Neural progenitor cell (in vitro differentiated cells): ENCODE measurements at places on chromosomes 5 and 9.

DNA sequence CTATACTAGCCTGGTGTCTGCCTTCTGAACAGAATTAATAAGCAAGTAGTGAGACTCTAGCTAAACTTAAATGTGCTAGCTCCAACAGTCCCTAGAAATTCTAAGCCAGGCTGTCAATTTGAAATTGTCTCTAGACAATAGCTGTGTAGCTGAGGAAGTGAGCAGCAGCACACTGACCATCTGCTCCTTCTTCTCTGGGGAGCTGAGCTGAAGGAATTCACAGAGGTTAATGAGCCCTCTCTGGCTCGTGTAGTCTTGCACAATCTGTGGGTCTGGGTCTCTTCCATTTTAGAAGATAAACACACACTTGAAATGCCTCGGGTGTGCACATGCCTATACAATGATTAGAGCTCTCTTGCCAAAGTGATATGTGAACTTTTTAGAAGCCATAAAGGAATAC, 63.5 kb upstream of the BARX1 start:
- no peak for DNase-seq

DNA sequence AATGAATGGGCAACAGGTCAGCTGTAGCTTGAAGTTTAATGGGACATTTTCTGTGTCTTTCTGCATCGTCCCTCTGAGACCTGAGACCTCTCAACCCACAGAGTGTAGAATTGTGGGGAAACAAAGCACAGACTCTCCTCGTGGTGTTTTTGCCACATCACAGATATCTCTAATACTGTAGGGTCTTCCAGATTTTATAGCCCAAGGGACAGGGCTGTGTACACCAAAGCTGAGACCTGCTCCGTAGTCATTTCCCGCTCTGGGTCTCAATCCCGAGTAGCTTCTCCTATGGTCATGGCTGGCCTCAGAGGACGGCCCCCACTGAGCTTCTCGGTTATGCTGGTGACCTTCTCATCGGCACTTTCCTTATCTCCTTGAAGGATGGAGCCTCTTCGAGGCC, 14.9 kb upstream of the CLK4 start:
- DNase-seq, result no peak

DNA sequence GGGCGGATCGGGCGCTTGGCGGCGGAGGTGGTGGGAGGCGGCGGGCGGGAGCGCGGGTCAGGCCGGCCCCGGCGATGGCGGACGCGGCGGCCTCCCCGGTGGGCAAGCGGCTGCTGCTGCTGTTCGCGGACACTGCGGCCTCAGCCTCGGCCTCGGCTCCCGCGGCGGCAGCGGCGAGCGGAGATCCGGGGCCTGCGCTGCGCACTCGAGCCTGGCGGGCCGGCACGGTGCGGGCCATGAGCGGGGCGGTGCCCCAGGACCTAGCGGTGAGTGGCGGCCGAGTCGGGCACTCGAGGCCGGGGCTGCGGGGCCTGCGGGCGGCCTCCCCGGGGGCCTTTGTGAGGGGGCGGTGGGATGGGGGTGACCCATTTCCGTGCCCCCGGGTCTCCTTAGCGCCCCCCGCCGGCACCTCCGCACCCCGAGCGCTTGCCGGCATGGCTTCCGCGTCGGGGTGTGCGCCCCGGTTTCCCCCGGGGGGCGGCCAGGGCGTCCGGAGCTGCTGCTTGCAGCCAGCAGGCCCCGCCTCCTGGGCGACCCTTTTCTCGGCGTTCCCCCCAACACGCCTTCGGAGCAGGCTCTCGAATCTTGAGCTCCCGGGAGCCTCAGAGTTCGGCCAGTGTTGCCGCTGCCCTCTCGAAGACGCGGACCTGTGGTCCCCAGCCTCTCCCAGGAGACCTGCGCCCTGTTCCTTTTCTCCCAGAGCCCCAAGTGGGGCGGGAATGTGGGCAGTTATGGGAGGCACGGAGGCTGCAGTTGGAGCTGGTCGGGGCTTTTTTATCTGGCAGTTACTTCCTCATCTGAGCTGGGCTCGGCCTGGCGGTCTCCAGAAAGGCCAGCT, 456 bp downstream of the KDM3B start:
- DNase-seq, result peak; percentile 79

GRCh38 chr5:147658293-147658932, 124.1 kb downstream of the JAKMIP2 start:
- peak; percentile 78 for DNase-seq

- DNase-seq, result no peak
Observed at GRCh38 chr5:60903356-60903755, 41.5 kb downstream of the ERCC8 start.

DNA sequence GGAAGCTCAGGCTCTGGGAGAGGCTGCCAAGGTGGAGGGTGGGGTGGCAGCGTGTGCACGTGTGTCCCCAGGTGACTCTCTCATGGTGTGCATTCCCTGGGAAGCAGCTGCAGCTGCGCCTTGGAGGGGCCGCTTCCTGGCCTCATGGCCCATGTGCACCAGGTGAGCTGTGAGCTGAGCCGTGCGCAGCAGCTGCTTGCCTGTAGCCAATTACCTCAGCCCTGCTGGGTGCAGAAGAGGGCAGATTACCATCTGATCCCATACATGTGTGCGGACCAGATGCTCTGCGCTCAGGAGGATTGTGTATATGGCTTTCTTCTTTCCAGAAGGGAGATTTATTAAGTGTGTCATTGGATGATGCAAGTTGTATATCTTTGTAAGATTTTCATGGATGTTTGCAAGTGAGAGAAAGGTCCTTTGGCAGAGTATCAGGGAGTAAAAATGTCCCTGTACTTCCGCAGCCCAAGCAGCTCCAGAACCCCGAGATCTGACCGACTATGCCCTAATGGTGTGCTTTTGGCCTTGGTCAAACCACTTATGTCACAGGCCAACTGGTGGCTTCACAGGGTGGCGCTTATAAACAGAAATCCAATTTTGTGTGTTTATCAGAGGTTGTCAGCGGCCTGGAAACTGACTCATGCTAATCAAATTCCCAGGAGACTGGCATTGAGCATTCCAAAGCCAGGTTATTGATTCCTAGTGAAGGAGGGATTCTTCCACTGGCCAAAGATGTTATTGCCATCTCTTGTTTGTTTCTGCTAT, 229.3 kb downstream of the GOLPH3 start:
- no peak for DNase-seq

GRCh38 chr5:101531026-101531425, 627.9 kb upstream of the ST8SIA4 start:
- DNase-seq, result no peak

- DNase-seq, result no peak
Observed at GRCh38 chr5:116566251-116566650, 8.4 kb downstream of the SEMA6A start.

DNA sequence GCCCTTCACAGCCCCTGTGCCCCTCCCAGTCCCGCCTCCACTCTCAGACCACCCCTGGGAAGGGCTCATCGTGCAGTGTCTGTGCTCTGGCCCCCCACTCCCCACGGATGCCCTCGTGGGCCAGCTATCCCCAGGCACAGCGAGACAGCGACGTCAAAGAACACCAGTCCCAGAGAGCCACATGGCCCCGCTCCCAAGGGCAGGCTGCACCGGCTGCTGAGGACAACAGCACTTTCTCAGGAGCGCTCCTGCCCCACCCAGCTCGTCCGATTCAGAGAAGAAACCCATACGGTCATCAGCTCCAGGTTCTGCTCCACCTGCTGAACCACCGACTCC, 4.8 kb upstream of the SNAPC4 start:
- no peak for DNase-seq

GRCh38 chr9:120151806-120152205, 428.2 kb downstream of the CDK5RAP2 start:
- peak; percentile 63 for DNase-seq

DNA sequence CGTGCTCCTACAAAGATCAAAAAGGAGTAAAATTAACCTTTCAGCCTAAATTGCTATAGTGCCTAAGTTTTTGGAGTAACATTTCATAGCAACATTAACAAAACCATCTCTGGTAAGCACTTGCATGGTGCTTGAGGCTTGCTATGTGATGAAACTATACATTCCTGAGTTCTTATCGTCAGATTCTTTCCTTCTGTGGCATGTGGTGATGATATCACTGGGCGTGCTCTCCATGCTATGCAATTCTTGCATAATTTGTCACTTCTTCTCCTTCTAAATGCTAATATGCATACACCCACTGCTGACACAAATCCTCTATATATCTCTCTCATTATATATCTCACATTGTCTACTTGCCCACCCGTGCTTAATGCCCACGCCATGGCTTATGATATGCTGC, 2019.9 kb downstream of the MAT2B start:
- DNase-seq, result no peak

GRCh38 chr5:58944221-58944620, 361.3 kb downstream of the RAB3C start:
- no peak for DNase-seq

- no peak for DNase-seq
Observed at GRCh38 chr5:37823433-37824152, 16.2 kb downstream of the GDNF start.

GRCh38 chr5:143311955-143312354, 91.5 kb downstream of the NR3C1 start:
- no peak for DNase-seq

- no peak for DNase-seq
Observed at GRCh38 chr9:137985637-137986071, 108.1 kb downstream of the CACNA1B start.

GRCh38 chr5:76850543-76851145, 830 bp downstream of the S100Z start:
- DNase-seq, result no peak

- no peak for DNase-seq
Observed at GRCh38 chr9:38388283-38389223, 3.9 kb upstream of the ALDH1B1 start.

GRCh38 chr9:84697509-84698114, 28.1 kb downstream of the NTRK2 start:
- DNase-seq, result peak; percentile 84

- no peak for DNase-seq
Observed at GRCh38 chr5:43296835-43297234, 16.4 kb downstream of the HMGCS1 start.

DNA sequence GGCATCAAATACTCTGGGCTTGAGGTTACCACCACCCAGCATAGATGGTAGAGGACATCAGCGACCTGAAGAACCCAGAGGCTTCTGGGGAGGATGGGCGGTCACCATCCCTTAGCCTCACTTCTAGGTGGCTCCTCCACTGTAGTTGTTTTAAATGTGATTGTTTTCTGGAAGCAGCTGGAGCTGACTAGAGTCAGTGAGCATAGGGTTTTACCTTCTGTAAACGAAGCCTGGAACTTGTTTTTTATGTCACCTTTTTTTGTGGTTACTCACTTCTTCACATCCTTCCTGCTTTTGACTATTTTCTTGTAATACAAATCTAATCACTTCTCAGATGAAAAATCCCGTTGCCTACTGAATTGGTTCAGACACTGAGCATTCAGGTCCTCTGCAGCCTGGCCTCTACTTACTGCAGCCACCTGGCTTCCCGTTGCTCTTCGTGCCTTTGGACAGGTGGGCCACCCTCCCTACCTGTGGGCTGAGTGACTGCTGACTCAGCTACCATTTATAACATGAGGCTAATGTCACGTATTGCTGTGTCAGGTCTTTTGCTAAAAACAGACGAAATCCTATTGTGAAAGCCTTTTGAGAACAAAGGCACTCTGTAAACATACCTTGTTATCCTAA, 167.8 kb downstream of the MAN2A1 start:
- no peak for DNase-seq

GRCh38 chr9:124780757-124781151, 3.8 kb downstream of the OLFML2A start:
- no peak for DNase-seq

- no peak for DNase-seq
Observed at GRCh38 chr9:120230227-120230626, 349.7 kb downstream of the CDK5RAP2 start.

DNA sequence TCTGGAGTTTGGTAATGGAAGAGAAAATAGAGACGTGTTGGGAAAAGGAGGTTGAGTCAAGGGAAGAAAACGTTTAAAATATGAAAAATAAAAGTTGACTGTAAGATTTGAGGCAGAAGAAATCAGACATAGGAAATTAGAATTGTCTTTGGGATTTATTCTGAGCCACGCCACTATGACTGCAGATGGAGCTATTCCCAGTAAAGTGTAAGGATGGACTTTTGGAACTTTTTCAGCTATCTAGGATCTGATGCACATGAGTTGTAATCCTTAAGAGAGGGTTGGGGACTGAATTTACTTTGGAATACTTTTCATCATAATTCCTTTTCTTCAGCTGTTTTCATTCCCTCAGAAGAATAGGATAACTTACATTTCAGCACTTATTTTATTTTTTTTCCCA, 336.7 kb downstream of the FAM170A start:
- no peak for DNase-seq

- no peak for DNase-seq
Observed at GRCh38 chr9:80932181-80932580, 757.2 kb downstream of the TLE1 start.

- DNase-seq, result no peak
Observed at GRCh38 chr5:126376443-126376842, 46.8 kb upstream of the GRAMD2B start.

GRCh38 chr9:137593176-137593575, 2.9 kb upstream of the ZMYND19 start:
- DNase-seq, result no peak

DNA sequence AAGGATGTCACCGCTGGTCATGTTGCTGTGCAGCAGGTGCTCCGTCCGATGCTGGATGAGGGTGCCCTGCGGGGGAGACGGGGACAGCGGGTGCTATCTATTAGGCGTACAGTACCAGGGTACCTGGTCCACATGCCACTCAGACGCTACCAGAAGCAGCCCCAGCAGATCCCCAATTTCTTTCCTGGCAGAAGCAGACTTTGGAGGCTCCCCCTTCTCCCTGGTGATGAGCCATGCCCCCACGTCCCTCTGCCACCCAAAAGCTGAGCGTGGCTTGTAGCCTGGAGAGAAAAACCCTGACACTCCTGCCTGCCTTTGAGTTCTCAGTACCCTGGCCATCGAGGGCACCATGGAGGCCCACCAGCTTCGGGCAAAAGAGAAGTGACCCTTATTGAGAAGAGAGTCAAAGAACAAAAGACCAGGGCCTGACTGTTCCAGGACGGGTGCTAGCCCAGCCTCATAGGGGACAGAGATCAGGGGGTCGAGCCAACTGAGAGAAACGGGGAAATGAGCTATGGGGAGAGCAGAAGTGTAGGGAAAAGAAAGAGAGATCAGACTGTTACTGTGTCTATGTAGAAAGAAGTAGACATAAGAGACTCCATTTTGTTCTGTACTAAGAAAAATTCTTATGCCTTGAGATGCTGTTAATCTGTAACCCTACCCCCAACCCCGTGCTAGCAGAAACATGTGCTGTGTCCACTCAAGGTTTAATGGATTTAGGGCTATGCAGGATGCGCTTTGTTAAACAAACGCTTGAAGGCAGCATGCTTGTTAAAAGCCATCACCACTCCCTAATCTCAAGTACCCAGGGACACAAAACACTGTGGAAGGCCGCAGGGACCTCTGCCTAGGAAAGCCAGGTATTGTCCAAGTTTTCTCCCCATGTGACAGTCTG, 62.0 kb upstream of the ZNF354B start:
- no peak for DNase-seq
